GM12892 (cell line): ENCODE measurements at places on chromosomes 1 and 21.

DNA sequence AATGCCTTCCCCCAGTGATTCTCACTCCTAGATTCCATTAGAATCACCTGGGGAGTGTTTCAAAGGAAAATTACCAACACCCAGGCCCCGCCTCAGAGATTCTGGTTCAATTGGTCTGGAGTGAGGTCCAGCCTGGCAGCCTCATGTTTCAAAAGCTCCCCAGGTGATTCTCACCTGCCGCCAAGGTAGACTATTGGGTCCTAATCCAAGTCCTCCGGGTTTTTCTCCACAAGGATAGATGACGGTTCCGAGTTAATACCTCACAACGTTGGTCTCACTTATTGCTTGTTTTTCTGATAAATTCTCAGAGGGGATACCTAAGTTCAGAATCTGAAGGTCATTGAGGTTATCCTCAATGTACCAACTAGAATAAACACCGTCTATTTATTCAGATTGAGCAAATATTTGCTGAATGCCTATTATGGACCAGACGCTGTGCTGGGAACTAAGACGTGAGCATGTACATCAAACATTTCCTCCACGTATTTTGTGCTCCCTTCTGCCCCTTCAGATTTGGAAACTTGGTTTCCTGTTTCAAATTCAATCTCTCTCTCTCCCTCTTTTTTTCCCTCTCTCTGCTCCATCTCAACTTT lies 97.5 kb downstream of the SEC16B start:
- no peak for DNase-seq

DNA sequence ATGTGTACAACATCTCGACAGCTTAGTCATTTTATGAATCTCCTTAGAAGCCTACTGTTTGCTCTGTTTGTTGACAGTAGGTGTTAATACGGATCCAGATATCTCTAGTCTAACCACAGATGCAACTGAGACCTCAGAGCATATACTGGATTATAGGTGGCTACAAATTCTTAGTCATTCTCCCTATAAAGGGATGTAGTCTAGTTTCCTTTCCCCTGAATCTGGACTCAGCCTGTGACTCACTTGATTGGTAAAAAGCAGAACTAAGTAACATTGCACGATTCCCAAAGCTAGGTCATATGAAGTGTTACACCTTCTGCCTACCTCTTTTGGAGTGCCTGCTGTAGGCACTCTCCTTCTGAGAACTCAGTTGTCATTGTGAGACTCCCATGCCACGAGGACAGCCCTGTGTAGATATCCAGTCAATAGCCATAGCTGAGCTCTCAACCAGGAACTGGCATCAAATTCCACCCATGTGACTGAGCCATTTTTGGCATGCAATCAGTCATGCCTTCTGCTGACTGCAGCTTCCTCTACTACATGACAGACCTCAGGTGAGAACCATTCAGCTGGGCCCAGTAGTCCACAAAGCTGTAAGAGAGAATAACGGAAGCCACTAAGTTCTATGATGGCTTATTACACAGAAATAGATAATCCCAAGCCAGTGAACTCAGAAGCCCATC lies 135.9 kb upstream of the CHRM3 start:
- no peak for DNase-seq

GRCh38 chr1:32825181-32825580 lies 7.7 kb downstream of the S100PBP start:
- DNase-seq, result no peak

- no peak for DNase-seq
These were observed 23.4 kb upstream of the PTP4A2 start for GRCh38 chr1:31961536-31961935.

- no peak for DNase-seq
These were observed 24.7 kb upstream of the HSD17B7 start for GRCh38 chr1:162765788-162766187.

GRCh38 chr1:91501971-91502671 lies 1.5 kb downstream of the CDC7 start:
- DNase-seq, result no peak

GRCh38 chr1:243596431-243597062 lies 253.5 kb downstream of the AKT3 start:
- no peak for DNase-seq

GRCh38 chr21:45583831-45584509 lies 41.7 kb upstream of the SLC19A1 start:
- no peak for DNase-seq

GRCh38 chr1:143720087-143721023 lies 251.4 kb downstream of the FAM72C start:
- no peak for DNase-seq

- no peak for DNase-seq
These were observed 2.1 kb downstream of the CLCC1 start for GRCh38 chr1:108961198-108961597.

GRCh38 chr1:235703506-235703905 lies 53.9 kb upstream of the GNG4 start:
- DNase-seq, result no peak

- DNase-seq, result no peak
These were observed 250.3 kb upstream of the SGIP1 start for GRCh38 chr1:66283622-66284041.

DNA sequence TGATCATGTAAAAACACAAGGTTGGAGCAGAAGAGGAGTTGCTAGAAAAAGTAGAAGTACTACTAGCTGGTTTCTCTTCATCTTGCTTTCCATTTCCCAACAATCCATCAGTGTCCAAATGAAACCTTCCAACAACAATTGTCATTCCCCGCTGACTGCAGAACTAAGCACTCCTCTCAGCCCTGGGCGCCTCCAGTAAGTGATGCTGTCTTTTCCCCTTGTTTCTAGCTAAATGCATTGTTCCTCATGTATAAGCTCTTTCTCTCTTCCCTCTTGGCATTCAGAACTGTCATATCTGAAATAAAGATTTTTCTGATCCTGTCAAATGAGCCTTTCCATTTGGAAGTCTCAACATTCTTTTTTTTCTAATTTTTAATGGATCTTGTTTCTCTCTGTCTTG lies 68.7 kb downstream of the FCRL5 start:
- DNase-seq, result no peak

DNA sequence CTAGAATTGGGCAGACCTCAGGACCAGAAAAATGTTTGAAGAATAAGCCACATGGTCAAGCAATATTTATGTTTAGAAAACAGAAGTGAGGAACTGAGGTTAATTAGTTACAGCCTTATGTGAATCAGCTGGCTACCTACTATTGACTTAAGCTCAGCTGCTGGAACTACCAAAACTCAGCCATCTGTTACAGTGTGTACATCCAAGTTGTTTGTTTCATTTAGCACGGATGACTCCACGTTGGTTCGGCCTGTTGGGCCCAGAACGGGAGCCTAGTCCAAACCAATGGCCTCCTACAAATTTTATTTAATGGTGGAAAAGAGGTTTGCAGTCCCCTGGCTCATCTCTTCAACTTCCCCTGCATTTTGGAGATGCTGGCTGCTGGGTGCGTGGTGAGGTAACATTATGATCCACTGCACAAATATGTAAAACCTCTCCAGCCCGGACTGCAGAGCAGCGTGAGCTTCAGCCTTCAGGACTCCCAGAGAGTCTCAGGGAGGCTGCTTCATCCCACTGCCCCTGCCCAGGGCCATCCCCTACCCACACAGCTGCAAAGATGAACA lies 143.4 kb downstream of the ZZZ3 start:
- no peak for DNase-seq

DNA sequence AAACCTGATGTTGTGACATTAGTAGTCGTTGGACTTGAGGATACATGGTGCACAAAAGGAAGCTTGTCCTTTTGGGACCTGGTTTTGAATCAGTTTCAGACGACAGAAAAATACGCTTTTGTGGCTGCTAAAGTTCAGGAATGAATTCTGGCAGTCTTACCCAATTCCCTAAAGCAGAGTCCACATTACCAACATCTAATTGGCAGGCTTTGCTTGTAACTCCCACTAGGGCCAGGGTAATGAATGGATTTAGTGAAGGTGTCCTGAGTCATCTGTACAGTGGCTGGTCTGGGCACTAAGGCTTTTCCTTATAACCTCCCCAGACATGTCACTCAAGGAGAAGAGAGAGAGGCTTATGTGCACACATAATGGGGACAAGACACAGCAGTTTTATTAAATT lies 66.2 kb upstream of the RNPC3 start:
- DNase-seq, result no peak

DNA sequence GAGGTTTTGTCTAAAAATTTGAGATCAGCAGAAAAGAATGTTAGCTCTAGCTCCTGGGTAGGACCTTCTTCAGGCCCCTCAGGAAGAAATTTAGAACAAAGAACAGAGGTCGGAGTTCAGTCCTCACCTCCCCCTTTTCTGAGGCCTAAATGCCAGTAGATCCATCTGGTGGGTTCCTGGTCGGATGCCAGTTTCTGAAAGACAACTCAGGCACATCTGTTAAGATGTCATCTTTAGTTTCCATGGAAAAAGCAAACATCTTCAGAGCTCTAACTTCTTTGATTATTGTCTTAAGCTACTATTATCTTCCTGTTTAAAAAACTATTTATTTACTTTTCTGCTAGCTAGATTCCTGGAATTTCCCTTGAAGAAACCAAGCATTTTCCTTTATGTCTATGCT lies 37.1 kb upstream of the USP25 start:
- DNase-seq, result no peak

- DNase-seq, result no peak
These were observed 237.6 kb downstream of the NTNG1 start for GRCh38 chr1:107378426-107378825.

- no peak for DNase-seq
These were observed 176.7 kb downstream of the C1orf94 start for GRCh38 chr1:34353409-34353808.

DNA sequence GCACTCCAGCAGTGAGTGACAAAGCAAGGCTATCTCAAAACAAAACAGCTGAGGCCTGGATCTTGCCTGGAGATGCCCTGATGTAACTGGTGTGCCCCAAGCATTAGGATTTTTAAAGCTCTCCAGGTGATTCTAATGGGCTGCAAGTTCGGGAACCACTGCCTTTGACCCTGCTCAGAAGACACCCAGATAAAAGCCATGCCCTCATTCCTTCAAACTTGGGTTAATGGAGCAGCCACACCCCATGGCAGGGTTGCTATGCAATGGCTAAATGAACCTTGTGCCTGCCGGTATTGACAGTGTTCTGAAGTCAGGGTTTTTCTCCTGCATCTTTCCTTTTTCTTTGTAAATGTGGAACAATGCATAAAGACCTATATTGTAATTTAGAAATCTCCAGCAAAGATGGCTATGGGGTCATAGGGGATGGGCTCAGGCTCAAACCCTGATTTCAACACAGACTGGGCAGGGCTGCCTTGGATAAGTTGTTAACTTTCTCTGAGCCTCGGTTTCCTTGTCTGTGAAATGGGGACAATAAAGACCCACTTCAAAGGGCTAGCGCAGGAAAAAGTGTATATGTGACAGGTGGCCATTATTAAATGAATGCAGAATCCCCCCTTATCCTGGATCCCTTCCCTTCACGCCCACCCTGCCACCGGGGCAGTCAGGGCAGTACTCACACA lies 453 bp downstream of the TFF3 start:
- no peak for DNase-seq

GRCh38 chr21:45306832-45307571 lies 19.3 kb upstream of the POFUT2 start:
- no peak for DNase-seq

DNA sequence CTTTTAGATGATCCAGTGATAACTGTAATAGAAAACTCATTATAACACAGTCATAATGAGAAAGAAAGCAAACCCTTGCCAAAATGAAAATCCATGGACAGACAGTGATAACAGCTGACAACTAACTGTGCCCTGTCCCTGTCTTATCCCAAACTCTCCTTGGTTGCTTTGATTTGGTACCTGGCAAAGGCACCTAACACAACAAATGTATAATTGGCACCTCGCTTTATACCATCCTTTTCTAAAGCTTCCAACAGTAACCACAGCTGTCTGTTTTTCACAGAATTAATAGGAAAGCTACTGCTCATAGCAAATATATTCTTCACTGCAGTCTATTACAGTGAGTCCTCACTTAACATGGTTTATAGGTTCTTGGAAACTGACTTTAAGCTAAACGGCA lies 118.4 kb upstream of the KRTAP19-8 start:
- DNase-seq, result no peak

DNA sequence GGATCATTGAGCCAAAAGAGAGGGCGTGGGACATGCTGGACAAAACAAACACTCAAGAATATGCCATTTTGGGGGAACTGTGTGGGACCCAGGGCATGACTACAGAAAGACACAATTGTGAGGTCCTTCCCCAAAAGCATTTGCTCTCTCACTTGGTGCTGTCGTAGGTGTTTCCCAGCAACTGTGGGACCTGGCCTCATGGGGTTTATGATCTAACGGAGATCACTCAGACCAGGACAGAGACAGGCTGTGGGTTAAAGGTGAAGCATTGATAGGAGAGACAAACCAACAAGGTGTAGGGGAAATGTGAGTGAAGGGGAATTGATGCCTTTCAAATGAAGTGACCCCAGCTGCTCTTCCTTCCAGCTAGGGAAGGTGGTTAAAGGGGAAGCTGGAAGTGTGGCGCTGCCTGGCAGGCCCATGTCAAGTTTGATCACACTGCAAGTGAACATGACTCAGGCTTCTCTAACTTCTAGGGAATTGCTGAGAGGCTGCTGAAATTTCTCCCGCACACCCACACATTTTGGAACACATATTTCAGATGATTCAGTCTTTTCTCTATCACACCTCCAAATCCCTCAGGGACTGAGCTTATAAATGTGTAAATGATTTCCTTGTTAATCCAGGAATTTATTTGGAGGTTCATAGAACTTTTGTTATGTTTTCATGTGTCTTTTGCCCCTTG lies 30.2 kb downstream of the TRAF5 start:
- no peak for DNase-seq

DNA sequence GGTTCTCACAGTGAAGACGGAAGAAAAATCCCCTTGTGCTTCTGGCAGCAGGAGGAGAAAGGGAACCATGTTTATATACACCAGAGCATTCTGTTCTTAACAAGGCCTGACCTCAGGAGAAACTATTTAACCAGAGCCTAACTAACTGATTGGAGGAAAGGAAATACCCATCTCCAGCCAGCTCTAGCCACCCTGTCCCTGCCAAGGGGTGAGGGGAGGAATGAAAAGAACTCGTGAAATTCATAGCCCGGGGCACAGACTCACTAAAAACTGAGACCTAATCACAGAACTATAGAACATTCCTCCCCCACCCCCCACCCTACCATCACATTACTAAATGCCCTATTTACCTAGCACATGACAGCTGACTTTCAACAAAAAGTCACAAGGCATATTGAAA lies 65.0 kb downstream of the KCNH1 start:
- DNase-seq, result no peak

DNA sequence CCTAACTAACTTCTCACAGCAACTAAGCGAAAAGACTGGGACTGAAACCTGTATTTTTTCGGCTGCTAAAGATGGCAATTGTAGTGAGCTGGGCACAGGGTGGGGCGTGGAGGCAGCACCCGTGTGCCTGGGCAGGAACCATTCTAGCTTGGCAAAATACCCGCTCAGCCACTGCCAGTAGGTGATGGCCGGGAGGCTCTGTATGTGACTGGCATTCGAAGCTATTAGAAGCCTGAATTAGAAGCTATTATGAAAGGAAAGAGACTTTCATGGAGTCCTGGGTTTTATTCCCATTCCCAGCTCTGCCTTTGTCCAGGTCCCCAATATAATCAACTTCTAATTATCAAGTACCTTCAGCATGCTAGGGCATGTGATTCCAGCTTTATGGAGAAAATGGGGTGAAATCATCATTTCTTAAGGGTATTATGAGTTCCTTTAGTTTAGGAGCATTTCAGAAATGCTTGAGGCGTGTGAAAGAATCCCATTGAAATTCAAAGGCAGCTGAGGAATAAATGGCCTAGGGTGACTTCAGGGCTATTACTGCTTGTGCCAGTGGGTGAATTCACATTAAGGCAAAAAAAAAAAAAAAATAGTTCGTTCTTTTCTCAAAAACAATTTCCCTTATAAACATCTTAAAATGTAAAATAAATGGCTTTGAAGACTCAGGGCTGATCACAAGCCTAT lies 125.6 kb downstream of the KCNN3 start:
- DNase-seq, result no peak
